ENCODE measurements at places on chromosomes 11 and 22. TPM values are rescaled to one million over a fixed set of nuclear protein-coding genes. Genes with fewer than 3 reads are reported as not detected.

DNA sequence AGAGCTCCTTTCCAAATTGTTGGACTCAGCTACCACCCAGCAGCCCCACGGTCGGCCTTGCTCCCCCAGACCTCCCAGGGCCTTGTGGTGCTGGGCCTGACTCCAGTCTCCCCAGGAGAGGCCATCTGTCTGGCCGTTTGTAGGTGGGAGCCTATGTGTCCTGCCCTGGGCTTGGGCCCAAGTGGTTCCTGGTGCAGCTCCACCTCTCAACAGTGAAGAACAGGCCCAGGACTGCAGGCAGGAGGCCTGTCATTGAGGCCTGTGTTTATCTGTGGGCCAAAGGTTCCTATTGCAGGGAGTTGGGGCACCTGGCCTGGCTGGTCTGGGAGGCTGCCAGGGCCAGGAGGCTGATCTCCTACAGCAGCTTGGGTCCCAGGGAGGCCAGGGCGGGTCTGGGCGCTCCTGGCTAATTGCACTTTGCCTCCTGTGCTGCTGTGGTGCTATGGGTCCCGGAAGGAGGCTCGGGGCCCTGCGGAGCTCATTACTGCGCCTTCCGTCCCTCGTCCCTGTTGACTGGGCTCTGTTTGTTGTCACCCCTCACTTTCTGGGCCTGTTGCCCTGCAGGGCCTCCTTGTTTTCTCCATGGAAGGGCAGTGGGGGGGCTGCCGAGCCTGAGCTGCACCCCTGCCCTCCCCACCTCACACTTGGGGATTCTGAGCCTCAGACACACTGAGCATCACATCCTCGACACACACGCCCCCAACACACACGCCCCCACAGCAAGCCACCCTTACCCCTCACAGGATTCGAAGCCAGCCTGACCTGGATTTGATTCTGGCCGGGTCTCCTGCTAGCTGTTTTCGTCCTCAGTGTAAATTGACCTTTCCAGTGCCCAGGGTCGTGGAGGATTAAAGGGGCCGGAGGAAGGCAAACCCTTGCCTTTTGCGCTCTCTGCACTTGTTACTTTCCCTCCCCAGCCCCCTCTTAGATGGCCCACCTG, 6.8 kb upstream of the OMP start:
- DNase-seq = no peak

- DNase-seq = no peak
Observed at GRCh38 chr22:31650391-31650790, 11.6 kb downstream of the PISD start.

DNA sequence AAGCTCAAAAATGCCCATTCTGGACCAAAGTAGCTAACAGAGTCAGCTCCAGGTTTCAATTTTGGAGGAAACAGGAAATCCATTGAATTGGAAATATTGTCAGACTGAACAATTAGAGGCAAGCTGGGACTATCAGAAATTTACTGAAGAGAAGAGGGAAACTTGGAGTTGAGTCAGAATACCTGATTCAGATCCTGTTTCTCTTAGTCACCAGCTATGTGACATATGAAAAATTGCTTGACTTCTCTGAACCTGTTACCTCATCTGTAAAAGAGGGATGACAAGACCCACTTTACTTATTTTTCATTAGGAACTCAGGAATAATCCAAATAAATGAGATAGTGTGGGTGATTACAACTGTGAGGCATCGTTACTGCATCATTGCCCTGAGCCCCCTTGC, 148.9 kb upstream of the CADM1 start:
- no peak for DNase-seq

GRCh38 chr22:46936378-46936903, 174.0 kb downstream of the TBC1D22A start:
- no peak for DNase-seq

GRCh38 chr11:120032766-120033390, 105.0 kb downstream of the TRIM29 start:
- no peak for DNase-seq

GRCh38 chr11:34308049-34308912, 49.5 kb downstream of the ABTB2 start:
- DNase-seq = no peak

DNA sequence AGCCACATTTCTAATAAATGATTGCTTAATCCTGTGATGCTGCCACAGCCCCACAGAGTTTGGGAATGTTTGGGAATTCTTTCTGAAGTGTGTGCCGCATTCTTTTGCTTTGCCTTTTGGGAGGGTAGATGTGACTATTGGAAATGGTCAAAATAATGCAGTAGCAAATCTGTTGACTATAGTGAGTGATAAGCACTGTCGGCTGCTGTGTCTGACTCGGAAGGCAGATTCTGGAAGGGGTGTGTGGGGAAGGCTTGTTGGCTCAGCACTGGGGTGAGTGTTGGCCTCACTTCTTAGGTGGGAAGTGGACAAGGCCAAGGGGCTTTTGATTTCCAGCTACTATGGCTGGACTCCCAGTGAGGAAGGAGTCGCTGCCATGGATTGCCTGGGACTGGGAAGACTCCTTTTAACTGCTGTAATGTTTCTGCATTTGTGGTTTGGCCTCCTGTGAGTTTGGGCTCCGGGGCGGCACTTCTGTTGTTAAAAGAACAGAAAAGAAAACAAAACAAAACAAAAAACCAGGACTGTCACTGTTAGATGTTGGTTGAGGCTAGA, 20.1 kb downstream of the ZBTB16 start:
- no peak for DNase-seq

- DNase-seq = no peak
Observed at GRCh38 chr11:59963733-59964132, at the start of gene OOSP4A. TSS of gene OOSP4A (plus strand) at chr11:59964033. CDS start at chr11:59964033, 0 bp downstream.

DNA sequence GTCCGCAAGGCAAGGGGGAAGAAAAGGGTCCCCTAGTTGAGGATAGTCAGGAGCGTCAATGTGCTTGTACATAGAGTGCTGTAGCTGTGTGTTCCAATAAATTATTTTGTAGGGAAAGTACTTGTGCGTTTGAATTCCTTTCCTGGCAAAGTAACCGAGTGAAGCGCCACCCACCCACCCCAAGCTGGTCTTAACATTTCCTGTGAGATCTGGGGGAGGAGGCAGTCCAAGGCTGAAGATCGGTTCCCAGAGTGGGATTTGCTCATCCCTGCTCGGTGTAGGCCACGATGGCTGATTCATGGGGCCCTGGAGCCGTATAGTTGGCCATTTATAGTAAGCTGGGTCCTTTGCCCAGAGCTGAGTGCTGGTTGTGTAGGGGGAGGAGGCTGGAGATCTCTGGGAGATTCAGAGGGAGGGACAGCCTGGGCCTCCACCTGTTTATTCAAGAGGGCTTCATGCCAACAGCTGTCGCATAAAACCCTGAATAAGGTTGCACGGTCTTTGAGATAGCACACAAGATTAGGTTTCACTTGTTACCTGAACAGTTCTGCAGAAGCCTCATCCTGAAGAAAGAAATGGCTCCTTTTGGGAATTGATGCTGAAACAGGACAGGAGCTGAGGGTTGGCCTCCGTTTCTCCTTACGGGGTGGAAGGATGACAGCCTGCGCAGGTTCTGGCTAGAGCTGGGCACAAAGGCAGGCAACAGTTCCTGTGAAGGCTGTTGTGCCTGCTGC, 2.4 kb downstream of the ATF4 start:
- DNase-seq = no peak

GRCh38 chr22:35303029-35303624, 3.4 kb downstream of the TOM1 start:
- no peak for DNase-seq

- no peak for DNase-seq
Observed at GRCh38 chr11:115384236-115384635, 120.0 kb downstream of the CADM1 start.

- no peak for DNase-seq
Observed at GRCh38 chr11:69444381-69445130, 36.9 kb upstream of the LINC01488 start.

DNA sequence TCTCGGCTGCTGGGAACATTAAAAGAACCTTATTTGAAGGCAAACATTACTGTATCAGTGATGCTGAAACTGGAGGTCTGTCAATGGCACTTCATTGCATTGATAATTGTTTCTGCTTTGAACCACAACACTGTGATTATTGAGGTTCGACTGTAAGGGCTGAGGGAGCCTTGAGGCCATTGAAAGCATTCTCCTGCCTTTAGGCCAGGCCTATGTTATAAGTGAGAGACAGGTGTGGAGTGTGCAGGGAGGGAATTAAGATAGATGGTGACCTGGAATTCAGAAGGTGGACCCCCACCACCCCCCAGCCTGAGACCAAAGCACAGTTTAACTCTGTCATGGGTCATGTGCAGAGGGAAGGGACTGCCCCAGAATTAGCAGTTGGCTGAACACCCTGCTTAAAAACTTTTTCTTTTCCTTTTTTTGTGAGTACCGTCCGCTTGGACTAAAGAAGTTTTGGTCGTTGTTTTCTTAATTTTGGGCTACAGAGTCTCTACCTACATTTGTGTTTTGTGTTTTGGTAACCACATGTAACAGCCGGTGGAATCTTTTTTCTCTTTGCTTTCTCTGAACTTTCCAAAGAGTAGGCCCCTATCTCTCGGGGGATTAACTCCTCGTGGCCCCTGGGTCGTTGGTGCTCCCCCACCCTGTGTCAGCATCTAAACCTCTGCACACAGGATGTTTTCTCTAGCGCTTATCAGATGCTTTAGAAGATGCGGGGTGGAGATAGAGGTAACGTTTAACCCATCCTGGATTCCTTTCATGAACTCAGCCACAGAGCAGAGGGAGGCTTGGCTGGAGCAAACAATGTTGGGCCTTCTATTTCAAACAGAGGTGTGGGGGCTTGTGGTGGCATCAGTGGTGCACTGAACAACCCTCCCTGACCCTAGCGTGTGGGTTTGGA, 43.7 kb downstream of the ZBTB16 start:
- no peak for DNase-seq

- no peak for DNase-seq
Observed at GRCh38 chr11:130606781-130607511, 158.5 kb downstream of the ADAMTS15 start.

DNA sequence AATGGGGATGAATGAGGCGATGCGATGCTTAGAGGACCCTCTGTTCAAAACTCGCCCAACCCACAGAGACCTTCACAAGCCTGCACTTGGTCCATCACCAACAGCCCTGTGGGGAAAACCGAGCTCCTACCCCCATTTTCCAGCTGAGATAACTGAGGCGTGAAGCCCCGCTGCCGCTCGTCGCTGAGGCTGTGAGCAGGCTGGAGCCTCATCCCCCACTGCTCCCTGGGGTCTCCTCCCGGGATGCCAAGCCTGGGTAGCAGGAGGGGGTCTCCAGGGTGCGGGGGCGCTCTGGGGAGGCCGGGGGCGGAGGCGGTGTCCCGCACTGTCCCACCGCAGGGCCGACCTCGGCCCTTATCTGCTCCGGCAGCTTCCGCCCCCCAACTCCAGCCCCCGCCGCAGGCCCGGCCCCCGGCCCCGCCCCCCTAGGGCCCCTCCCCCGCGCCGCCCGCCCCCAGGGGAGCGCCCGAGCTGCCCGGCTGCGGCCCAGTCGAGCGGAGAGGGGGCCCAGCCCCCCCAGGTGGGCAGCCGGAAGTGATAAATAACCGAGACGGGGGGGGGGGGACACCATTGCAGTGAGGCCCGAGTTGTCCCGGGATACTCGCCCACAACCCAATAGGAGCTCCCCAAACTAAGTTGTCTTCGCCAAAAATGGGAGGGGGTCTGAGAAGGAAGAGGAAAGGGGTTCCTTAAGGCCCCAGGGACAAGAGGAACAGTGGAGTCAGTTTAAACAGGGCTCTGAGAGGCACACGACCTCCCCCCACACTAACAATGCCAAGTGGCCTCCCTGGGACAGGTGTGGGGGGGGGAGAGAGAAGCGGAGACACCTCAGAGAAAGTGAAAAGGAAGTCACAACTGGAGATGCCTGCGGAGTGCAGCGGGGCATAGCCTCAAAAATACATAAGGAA, 8.3 kb upstream of the SLC39A13 start:
- DNase-seq = no peak

Gene TBC1D22A
- 31.1 TPM for total RNA-seq

Gene AQP11
- 0.22 TPM for total RNA-seq

Gene BRSK2
- 0.53 TPM for total RNA-seq

Gene PNPLA3
- not detected for total RNA-seq

Measured in activated T-cell treated with anti-CD3 and anti-CD28 coated beads, Interleukin-2, amount 50 U/mL, for 4 hours (primary cell).